ENCODE measurements at places on chromosomes 12 and 14.

GRCh38 chr12:7498809-7499208, 4.8 kb downstream of the CD163 start:
- DNase-seq = no peak

DNA sequence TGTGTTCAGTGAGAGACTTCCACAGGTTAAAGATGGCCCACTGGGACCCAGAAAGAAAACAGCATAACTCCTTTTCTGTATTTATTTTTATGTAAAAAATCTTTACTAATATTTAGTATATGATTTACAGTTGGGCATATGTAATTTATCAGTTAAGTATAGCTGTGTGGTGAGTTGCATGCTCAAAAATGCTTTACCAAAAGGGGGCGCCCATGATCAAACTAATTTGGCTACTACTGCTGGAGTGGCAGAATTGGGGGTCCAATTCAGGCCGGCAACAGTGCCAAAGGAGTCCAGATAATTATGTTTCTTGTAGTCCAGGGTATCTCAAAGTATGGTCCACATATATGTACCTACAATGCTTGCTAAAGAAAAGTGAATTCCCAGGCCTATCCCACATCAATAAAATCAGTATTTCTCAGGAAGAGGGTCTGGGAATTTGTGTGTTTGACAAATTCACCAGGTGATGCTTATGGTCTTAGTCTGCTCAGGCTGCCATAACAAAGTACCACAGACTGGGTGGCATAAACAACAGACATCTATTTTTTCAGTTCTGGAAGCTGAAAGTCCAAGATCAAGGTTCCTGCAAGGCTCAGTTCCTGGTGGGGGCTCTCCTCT, 152.0 kb downstream of the KTN1 start:
- DNase-seq = peak; percentile 8

- DNase-seq = peak; percentile 73
Measured at GRCh38 chr12:7108796-7109571, at the start of gene C1RL. Gene C1RL, minus strand, starts transcription at chr12:7109214. Its CDS starts 34 bp downstream, at chr12:7109180.

DNA sequence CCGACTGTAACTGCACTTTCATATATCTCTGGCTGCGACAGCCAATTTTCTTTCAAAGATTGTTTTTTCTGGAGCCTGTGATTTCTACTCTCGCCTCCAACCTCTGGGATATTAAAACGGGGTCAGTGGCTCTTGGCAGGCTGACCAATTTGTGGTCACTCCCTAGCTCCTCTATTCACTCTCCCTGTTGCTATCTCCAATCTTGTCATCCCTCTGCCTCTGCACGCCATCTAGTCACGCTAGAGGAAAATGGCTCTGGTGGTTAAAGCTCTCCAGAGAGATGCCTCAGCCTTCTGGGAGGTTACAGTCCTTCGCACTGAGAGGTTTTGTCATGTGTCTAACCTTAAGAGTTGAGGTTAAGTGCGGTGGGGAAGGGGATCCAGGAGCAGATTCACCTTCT, 59.8 kb upstream of the CISTR start:
- no peak for DNase-seq

- no peak for DNase-seq
Measured at GRCh38 chr12:120964298-120964697, 14.0 kb upstream of the HNF1A start.

DNA sequence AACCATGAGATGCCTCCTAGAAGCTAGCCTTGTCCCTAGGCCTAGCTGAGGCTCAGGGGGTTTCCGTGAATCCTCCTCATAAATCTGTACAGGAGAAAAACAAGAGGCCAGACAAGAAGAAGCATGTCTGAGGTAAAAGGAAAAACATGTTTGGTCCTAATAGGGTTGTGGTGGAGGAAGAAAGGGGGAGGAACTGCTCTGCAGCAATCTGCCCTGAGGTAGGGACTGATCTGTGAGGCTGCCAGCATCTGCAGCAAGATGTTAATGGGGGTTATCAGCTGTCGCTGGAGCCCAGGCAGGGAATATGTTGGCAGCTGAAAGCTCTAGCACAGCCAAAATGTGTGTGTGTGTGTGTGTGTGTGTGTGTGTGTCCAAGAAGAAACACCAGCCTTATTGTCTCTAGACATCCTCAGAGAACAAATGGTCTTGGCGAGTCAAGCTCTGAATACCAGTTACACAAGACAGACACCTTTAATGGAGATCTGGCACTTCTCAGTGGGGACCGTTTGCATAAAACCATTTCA, 218.5 kb downstream of the NUAK1 start:
- no peak for DNase-seq

GRCh38 chr14:73817020-73817655, 34.5 kb upstream of the PTGR2 start:
- no peak for DNase-seq

- no peak for DNase-seq
Measured at GRCh38 chr14:81133400-81133799, 87.4 kb downstream of the GTF2A1 start.

- no peak for DNase-seq
Measured at GRCh38 chr12:19946550-19946949, 421.8 kb upstream of the PDE3A start.

DNA sequence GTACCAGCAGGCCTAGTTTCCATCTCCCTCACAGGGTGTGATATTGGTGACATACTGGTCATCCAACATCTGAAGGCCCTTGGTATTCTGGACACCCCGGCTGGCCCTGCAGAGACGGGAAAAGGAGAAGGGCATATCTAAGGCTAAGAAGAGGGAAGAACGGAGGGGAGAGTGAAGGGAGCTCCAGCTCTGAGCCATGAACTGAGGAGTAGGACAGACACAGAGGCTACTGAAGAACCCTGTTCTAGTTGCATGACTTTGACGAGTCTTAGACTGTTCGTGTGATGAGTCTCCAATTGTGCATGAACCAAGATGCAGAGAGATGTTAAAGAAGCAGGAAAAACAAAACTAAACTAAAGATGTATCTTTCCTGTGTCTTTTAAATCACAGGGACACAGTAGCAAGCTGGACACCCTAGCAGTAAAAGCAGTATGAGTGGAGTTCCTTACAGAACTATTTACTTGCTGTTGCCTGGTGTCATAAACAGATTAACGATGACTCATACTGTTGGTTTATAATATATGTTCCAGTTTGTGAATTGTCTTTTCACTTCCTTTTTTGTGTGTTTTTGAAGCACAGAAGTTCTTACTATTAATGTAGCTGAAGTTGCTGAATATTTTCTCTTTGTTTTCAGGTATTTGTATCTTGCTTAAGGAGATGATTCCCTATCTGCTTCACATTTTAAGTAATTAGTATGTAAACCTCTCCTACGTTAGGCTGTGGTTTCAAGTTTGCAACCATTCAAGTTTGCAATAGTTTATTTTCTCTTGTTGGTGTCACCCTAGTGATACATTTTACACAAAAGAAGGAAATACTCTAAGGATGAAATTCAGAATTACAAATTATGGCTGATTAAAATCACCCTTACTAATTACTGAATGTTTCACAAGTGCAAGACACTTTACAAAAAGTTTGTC, 15.7 kb downstream of the FAR2 start:
- no peak for DNase-seq

DNA sequence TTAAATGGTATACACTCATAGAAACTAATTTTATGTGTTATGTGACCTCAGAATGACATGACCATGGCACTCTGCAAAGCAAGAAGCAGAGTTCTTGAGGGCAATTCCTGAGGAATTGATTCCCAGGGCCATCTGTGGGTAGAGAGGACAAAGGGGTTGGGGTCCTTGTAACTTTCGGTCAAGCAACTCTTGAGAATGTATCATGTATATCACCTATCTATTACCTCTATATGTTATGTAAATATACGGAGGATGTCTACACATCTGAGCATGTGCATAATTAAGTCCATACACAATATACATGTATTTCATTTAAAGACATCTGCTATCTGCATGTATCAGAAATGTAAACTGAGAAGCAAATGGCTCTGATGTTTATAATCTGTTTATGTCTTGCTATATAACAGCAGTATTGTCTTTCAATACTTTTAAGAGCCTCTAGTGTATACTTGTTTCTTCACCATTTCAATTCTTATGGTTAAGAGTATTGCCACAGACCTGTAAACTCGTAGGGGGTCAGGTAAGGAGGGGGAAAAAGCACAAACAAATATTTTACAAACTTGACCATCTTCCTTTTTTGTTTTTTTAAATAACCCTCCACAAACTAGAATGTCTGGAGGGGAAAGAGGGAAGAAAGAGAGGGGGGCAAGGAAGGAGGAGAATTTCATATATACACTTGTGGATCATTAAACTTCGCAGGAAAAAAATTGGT, 4.5 kb downstream of the FOXA1 start:
- DNase-seq = no peak

DNA sequence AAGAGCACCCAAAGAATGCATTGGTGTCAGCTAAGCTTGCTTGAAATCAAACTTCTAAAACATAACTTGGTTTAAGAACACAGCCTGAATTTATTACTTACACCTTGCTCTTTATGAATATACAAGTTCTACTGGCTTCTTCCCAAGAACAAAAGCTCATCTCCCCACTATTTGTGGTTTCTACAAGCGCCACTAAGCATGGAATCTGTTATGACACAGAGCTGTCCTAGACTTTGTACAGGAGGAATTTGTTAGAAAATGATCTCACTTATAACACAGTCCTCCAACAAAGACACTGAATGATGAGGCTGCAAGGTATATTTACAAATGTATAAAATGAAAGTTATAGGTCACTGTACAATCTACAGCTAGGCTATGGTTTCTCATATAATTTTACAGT, 452.1 kb downstream of the BCAT1 start:
- DNase-seq = no peak

DNA sequence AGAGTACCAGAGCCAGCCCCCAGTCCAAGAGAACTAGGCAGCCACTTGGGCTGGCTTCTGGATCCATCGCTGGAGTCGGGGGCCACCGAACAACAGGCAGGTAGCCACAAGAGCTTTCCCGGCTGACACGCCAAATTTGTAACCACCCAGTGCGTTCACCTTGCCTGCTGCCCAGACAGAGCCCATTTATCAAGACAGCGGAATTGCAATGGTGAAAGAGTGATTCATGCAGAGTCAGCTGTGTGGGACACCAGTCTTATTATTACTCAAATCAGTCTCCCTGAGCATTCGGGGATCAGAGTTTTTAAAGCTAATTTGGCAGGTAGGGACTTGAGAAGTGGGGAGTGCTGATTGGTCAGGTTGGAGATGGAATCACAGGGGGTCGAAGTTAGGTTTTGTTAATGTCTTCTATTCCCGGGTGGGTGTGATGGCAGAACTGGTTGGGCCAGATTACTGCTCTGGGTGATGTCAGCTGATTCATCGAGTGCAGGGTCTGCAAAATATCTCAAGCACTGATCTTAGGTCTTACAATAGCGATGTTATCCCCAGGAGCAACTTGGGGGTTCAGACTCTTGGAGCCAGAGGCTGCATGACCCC, 64.3 kb downstream of the PDE6H start:
- no peak for DNase-seq

- no peak for DNase-seq
Measured at GRCh38 chr12:83841620-83842019, 1071.0 kb downstream of the SLC6A15 start.

- DNase-seq = peak; percentile 49
Measured at GRCh38 chr14:65210118-65210821, 108.0 kb upstream of the MAX start.

DNA sequence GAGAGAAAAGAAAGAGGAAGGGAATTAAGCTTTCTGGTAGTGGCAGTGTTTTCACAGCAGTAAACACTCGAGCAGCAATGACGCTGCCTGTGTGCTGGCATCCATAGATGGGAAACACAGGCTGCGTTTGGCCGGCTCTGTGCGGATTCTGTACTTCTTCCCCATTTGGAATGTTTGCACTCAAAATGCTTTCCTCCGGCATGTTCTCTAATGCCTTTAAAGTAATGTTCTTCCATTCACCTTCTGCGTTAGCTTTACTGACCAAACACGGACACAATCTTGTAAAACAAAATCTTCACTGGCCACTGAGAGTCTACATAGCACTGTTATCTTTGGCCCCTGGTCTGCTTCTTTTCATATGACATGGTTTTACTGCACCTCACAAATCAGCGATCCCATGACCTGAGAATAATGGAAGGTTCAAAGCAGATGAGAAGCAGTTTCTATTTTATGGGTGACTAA, 31.4 kb downstream of the DCP1B start:
- DNase-seq = no peak

DNA sequence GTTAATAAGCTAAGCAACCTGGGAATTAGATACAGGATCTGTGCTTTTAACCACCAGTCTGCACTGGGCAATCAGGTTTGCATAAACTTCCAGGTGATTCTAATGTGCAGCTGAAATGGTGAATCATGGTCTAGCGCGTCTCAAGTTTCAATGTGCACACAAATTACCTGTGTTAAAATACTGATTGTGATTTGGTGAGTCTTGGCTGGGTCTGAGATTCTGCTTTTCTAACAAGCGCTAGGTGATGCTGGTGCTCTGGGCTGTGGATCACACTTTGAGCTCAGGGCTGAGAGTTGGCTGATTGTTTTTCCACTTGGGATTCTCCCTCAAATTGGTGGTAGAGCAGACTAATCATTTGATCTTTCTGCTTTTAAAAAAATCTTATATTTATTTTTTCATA, 124.8 kb downstream of the C12orf75 start:
- DNase-seq = no peak

DNA sequence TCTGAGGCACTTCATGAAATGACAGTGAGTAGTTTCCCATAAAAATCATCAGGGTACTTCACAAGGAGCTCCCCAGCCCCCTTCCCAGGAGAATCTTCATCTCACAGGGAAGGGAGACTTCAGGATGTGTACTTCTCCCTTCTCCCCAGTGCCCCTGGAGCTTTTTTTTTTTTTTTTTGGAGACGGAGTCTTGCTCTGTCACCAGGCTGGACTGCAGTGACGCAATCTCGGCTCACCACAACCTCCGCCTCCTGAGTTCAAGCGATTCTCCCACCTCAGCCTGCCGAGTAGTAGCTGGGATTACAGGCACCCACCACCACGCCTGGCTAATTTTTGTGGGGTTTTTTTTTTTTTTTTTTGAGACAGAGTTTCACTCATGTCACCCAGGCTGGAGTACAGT, 10.4 kb downstream of the ITPK1 start:
- no peak for DNase-seq

GRCh38 chr14:98160901-98161300, 1111.1 kb downstream of the BCL11B start:
- no peak for DNase-seq

DNA sequence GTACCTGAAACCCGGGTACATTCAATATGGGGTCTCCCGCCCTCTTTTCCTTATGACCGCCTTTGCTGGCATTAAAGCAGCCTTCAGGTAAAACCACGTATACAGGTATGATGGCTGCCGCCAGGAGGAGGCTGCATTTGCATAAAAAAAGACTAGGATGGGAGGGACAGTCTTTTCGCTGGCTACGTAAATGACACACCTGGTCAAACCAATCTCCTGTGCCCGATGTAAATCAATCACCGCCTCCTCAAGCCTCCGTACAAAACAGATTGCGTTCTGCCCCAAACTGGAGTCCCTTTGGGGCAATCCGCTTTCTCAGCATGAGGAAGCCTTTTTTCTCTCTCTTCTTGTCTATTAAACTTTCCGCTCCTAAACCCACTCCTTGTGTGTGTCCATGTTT, 8.1 kb upstream of the ALDH1L2 start:
- no peak for DNase-seq
